ENCODE measurements at places on chromosomes 3 and 15.

- no peak for DNase-seq
These were observed 117.8 kb upstream of the PRICKLE2 start for GRCh38 chr3:64342940-64343688.

DNA sequence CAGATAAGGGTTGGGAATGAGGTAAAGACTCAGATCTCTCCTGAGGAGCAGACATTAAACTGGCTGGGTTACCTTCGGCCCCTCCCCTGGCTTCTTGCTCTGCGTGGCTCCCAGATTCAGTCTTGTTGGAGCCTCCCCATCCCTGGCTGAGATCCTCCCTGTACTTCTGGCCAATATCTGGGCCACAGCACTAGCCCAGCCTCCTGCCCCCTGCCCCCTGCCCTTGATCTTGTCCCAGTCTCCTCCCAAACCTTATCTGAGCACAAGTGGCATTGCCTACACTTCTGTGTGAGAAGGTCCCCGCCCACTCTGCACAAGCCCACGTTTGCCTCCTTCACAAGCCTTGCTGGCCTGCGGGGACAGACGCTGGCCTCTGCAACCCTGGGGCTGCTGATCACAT is 16.8 kb downstream of the PLA2G4F start:
- DNase-seq, result no peak

GRCh38 chr3:19769694-19770093 is 164.3 kb downstream of the EFHB start:
- DNase-seq, result no peak

- DNase-seq, result no peak
These were observed 35.1 kb downstream of the CTXND1 start for GRCh38 chr15:80216911-80217310.

DNA sequence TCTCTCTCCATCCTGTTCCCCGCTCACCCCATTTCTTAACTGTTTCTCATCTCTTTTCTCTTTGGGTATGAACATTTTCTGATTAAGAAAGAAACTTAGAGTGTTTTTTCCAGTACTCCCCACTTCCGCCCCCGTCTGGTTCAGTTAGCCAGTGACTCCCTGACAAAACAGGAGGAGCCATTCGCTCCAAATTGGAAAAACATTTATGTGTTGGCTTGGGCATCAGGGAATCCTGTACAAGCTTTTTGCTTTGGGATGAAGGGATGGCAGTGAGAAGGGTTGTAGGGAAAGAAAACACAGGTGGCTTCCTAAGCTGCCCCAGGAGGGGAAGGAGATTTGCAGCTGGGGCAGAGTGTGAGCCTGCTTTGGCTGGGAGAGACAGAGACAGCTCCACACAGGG is 47.0 kb downstream of the BOC start:
- DNase-seq, result no peak

DNA sequence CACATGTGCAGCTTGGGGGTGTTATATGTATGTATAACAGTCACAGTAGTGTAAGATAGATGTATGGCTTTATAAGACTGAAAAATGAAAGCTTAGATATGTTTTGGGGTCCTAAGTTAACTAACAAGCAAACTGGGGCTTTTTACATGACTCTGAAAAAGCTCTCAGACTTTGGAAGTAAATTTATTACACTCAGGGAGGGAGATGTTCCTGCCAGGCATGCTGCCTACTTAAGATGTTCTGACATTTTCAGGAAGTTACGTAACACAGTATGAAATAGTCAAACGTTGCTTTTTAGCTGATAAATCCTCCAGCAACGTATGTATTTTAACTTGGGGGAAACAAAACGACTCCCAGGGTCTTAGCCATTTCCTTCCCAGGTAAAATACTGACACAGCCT is 1.7 kb upstream of the IFT57 start:
- DNase-seq, result no peak

- DNase-seq, result no peak
These were observed 1042.9 kb downstream of the NTRK3 start for GRCh38 chr15:87213626-87214025.

GRCh38 chr3:190642016-190642415 is 128.1 kb downstream of the IL1RAP start:
- no peak for DNase-seq

DNA sequence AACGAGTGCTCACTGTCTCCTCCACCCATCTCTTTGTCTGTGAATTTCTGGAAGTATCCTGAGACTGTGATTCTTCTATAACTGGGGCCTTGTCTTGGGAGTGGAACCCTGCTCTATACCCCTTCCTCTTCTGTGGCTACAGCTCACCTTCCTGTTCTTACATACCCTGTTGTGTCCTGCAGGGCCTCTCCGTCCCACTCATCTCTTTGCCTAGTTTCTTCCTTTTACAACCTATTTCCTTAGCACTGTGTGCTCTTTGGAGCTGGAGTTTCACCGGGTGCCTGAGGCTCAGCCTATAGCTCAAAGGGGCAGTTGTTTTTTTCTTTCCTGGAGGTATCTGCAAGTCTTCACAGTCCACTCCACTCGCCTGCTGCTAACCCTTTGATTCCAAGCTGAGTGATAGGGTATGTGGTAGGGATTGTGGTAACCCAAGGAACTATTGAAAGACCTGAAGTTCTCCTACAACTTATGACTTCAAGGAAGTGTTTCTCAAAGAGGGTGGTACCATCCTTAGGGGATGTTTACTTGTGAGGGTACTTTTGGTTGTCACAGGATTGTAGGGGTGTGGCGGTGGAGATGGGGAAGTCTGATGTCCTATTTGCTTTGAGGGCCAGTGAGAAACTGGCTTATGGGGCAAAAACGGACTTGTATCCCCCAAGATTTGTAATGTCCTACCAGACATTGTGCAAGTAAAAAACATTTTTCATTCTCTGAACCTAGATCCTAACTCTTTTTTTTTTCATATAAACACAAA is 66.6 kb upstream of the ARL8B start:
- no peak for DNase-seq

- DNase-seq, result no peak
These were observed 8.4 kb downstream of the ITGB5 start for GRCh38 chr3:124878561-124879336.

DNA sequence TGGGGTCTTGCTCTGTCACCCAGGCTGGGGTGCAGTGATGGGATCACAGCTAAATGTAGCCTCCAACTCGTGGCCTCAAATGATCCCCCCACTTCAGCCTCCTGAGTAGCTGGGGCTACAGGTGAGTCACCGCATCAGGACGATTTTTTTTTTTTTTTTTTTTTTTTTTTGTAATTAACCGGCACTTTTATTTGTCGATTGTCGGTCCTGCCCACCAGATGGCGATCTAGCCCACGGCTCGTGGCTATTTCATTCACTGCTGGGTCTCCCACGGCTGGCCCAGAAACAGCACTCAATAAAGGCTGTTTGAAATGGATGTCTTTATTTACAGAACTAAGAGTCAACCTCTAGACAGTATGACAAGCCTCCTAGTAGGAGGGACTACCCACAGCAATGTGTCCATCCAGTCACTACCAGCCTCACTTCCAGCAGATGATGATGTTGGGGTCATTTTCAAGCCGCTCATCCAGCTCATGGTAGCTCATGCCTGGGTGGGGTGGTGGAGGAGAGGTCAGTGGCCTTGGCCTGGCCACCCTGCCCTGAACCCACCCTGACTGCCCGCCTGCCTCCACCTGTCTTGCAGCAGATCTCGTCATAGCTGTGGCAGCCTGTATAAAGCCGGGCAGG is 1.8 kb upstream of the ZMYND10 start:
- peak; percentile 15 for DNase-seq

- no peak for DNase-seq
These were observed 11.7 kb downstream of the PXYLP1 start for GRCh38 chr3:141243271-141243707.

DNA sequence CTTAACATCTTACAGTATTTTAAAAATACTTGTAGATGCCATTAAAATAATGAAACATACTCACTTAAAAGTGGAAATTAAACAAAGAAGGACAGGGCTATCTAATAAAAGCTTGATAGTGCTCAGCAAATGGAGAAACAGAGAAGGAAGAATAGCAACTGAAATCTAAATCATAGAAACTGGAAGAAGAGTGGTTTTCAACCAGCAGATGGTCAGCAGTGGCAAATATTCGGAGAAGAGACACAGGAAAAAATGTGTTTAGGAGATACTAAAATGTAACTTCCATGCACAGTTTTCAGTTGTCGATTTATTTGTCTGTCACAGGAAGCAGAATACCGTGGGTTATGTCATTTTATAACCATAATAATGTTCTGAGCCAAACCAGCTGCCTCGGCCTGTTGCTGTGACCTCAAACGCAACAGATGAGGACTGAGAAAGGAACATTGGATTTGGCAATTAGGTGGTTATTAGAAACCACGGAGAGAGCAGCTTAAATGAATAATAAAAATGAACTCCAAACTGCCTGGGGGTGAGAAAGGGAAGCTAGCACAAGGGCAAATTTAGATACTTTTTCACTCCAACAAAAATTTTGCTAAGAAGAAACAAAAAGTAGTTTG is 246.6 kb upstream of the KCNMB2 start:
- DNase-seq, result no peak

GRCh38 chr3:144045766-144046165 is 74.1 kb downstream of the DIPK2A start:
- no peak for DNase-seq

GRCh38 chr3:21601178-21601577 is 149.8 kb downstream of the ZNF385D start:
- no peak for DNase-seq

DNA sequence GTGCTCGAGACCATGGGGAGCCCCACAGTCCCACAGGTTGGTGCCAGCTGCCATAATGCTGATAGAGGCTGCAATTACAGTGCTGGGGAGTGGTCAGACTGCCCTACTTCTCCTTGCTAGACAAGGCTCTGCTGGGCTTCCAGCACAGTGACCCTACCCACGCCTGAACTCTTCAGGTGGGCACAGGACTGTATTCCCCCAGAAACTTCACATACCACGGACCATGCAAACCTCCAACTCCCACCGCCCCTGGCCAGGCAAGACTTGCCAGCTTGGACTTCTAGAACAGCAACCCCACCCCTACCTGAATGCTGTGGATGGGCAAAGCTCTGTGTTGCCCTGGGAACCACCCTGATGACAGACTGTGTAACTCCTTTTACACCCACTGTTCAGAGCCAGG is 885.3 kb downstream of the SI start:
- DNase-seq, result no peak

GRCh38 chr15:78397382-78397781 is 40.6 kb upstream of the IREB2 start:
- DNase-seq, result no peak

- peak; percentile 43 for DNase-seq
These were observed 63.7 kb downstream of the LRCH3 start for GRCh38 chr3:197854596-197855343.

DNA sequence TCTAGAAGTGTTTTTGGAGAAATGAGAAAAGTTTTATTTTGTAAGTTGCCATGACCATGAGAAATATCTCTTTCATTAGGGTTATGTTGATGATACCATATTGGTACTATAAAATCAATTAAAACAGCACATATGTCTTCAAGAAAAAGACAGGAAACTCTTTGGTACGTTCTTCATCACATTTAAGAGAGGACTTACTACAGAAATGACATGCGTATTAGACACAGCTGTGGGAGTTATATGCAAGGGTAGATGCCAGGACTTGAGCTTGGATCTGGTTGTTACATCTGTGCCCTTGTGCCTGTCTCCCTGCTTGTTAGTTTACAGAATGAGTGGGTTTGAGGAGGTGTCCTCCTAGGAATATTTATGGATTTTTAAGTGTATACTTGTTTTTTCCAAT is 103.4 kb upstream of the P2RY1 start:
- DNase-seq, result no peak

DNA sequence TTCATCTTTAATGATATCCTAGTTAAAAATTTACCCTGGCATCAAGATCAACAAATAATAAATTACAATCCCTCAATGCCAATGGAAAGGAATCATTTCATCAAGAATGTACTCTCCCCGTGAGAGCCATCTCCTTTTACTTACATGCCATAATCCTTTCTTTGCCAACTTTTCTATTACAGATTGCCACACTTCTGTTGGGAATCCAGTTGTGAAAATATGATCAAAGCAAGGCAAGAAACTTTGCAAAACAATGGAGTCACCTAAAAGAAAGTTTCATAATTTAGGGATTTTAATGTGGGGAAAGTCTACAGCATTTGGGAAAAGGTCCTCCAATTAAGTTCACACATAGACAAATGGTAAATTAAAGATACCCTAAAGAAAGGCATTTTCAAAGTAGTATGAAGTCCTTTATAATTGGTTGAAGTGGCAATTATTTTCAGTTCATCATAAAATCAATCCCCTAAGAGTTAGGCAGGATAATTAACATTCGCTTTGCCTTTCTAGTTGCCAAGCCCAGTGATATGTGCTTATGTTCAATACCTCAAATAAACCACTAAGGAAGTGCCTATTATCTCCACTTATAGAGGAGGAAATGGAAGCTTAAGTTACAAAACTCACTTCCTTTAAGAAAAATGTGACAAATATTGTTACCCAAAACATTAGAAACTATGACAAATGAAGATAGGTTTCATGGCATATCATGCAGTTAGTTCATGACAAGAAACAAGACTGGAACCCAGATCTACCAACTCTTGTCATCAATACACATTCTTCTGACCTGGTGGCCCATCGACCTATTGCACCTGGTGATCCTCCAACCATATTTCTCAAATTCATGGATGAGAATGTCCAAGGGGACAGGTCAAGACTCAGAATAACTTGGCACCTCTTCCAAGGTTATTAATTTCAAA is 49.1 kb downstream of the TRANK1 start:
- DNase-seq, result no peak

GRCh38 chr3:129263161-129263910 is 13.9 kb downstream of the COPG1 start:
- DNase-seq, result no peak

DNA sequence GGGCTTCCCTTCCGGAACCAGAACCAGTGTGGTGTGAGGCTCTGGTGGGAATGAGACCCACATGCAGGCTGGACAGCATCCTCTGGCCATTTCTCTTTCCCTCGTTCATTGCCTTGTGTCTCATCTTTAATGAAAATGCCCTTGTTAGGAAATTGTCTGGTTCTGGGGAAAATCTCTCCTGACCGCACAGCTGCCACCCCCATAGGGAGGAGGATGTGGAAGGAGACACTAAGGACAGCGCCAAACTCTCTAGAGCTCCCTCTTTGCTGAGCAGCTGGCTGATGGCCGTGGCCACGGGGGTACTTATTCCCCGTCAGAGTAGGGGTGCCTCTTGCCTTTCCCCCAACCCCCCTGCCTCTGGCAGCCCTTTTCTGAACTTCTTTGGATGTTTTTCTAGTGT is 297.6 kb upstream of the C2CD4B start:
- DNase-seq, result no peak

- no peak for DNase-seq
These were observed 58.3 kb upstream of the HES1 start for GRCh38 chr3:194077602-194078001.

DNA sequence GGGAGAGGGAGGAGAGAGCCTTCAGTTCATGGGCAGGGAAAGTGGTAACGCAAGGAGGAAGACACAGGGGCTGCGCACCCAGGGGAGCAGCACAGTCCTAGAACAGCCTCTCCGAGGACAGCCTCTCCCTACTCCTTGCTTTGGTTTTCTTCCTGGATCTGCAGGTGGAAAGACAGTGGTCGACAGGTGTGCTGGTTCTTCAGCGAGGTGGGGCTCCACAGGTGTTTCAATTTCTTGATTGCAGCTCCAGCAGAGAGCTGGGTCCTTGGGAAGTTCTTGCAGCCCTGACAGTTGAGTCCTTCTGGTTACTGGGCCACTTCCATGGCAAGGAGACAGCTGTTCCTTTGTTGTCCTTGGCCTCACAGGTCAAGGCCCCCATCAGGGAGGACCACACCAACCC is 220.7 kb upstream of the NR2F2 start:
- no peak for DNase-seq
